Activated naive CD4-positive, alpha-beta T cell treated with anti-CD3 and anti-CD28 coated beads for 36 hours (primary cell): ENCODE measurements at places on chromosomes 3 and 15.

DNA sequence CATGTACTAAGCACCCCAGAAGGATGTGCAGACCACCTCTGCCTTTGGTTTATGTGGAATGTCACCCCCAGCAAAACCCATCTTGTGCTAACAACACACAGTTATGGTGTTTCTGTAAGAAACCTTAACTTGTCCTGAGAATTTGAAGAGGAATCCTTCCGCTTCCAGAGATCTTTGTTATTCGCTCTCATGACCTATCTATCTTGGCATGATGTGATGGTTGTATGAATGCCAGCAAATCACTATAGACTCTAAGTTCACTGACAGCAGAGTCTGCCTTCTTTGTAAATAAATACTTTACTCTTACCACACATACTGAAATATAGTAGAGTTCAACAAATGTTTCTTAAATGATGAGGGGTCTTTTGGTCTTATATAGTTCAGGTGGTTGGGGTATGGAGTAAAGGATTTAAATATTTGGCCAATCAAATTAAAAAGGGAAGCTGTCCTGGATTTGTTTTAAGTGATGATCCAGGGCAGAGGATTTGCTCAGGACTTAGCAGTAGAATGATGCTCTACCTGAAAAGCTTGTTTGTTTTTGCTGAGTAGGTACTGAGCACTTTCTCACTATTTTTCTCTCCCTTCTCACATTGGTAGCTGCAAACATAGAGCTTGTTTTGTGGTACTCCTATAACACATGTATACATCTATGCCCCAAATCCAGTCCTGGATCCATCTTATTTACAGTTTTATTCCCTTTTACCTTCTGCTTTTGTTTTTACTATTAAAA lies 27.9 kb upstream of the RTP1 start:
- H3K4me3 ChIP-seq = no peak overlapping the region
- H3K27me3 ChIP-seq = no peaks in the 10 kb centered on the region
- no peak for DNase-seq
- H3K36me3 ChIP-seq = no peaks in the 10 kb centered on the region

GRCh38 chr3:121443456-121443855 lies 102.3 kb downstream of the POLQ start:
- DNase-seq = no peak
- no peaks in the 10 kb centered on the region for H3K27me3 ChIP-seq
- H3K27ac ChIP-seq = no peak overlapping the region
- H3K4me1 ChIP-seq = no peaks in the 10 kb centered on the region
- H3K36me3 ChIP-seq = peaks cover 24% of the 10 kb centered on the region

- H3K4me3 ChIP-seq = no peak overlapping the region
- no peak overlapping the region for H3K27ac ChIP-seq
- H3K36me3 ChIP-seq = peaks cover 29% of the 10 kb centered on the region
- H3K27me3 ChIP-seq = no peaks in the 10 kb centered on the region
Observed at GRCh38 chr3:8953313-8953712, 10.0 kb downstream of the RAD18 start.

- H3K4me1 ChIP-seq = no peaks in the 10 kb centered on the region
- no peak overlapping the region for H3K27ac ChIP-seq
- no peak for DNase-seq
- no peak overlapping the region for H3K4me3 ChIP-seq
- H3K36me3 ChIP-seq = no peaks in the 10 kb centered on the region
Observed at GRCh38 chr3:172918165-172918564, 167.6 kb downstream of the ECT2 start.
